Stimulated activated CD8-positive, alpha-beta memory T cell treated with anti-CD3 and anti-CD28 coated beads, Interleukin-15, amount 100 ng/mL, for 24 hours (primary cell): ENCODE measurements at places on chromosomes 6 and 20.

DNA sequence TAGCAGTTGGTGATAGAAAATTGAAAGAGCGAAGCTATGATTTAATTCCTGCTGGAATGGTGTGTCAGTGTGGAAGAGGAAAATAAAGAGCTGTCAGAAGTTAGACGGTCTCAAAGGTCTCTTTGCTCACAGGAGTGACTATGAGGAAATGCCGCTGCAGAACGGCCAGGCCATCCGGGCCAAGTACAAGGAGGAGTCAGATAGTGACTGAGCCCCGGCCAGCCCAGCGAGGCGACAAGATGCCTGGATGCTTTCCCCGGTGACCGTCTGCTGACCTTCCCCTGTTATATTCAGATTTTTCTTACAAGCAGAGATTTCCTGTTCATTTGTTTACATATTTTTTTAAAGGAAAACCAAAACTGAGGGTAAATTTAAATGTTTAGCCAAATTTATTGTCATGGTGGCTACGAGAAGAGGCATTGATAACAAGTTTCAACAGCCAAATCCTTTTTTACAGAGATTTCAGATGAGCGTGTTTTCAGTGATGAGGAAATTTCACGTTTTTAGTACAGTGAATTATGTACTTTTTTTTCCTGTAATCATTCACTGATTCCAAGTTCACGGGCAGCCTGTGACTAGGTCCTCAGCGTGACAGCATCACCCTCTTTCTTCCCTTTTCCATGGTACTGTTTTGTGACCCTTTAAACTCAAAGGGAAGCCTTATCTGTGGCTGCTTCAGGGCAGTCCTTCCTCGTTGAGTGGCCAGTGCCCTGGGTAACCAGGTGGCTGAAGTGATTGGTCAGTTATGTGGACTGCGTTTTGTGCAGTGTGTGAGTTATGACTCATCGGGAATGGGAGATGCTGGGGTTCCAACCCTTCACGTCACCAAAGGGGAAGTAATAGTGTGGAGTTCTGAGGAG lies 12.6 kb downstream of the DYNLT1 start:
- no peak for DNase-seq

- DNase-seq: no peak
Observed at GRCh38 chr20:62516338-62516737, 40.5 kb upstream of the GATA5 start.

GRCh38 chr6:116279232-116280160 lies at the start of gene TSPYL1:
TSS of gene TSPYL1 (minus strand) at chr6:116279930. CDS start at chr6:116279830, 100 bp downstream.
- DNase-seq: peak; percentile 72

GRCh38 chr6:109687271-109687761 lies 3.7 kb downstream of the AK9 start:
- DNase-seq: no peak

DNA sequence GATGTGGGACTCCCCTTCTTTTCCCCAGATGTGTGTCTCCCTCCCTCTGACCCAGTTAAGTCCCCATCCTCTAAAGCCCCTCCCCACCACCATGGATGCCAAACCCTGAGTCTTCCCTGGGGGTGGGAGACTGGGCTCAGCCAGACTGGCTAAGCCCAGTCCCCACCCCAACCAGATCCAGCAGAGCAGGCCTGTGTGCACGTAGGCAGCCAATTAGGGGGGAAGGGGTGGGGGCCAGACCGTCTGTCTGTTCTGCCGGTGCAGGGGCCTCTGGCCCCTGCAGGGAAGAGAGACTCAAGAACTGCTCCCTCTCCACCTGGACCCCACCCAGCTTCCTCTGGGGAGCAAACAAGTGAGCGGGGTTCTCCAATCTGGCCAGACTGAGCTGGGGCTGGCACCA lies 605 bp downstream of the COX4I2 start:
- DNase-seq: no peak

- no peak for DNase-seq
Observed at GRCh38 chr6:158991017-158991723, 8.8 kb downstream of the RSPH3 start.

DNA sequence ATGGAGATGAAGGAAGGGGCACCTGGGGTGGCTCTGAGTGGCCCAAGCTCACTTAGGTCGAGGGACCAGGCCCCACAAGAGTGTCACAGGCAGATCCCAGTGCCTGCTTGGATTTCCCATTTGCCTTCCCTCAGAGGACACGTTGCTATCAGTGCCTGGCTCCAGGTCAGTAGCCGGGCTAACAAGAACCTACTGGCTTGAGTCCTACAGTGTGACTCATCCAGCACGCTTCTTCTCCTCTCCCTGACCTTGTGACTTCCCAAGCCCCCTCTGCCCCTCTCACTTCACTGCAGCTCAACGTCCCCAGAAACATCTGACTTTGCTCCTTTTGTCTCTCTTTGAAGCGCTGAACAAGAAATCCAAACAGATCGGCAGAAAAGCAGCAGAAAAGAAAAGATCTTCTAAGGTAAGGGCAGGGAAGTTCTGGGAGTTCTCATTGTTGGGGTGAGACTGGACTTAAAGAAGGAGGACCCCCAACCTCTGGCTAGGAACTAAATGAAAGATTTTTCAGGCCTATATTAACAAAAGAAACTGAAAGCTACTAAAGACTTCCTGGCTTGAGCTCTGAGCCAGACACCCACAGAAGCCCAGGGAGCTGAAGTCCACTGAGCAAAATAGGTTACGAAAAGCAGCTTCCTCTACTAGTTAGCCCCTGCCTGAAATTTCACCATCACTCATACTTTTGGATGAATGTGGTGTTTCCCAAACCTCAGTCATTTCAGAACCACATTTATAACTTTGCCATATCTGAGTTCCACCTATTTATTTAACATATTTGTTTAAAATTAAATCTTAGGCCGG lies 21.5 kb downstream of the ASIP start:
- DNase-seq: no peak

DNA sequence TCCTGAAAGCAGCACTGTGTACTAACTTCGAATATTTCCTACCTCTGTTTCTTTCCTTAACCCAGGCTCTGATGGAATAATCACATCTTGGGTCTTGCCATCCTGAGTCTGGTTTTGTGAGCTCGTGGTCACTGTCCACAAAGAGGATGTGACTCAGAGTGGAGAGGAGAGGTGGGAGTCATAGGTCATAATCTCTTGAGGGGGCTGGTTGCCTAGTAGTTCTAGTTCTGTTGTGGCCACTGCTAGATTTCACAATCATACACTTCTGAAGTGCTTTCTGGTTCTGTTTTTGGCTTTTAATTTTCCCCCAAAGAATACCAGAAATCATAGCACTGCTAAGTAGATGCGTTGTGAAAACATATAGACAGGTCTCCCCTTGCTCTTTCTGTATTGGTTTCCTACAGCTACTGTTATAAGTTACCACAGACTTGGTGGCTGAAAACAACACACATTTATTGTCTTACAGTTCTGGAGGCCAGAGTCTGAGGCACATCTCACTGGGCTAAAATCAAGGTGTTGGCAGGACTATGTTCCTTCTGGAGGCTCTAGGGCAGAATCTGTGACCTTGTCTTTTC lies 102.8 kb downstream of the NRSN1 start:
- DNase-seq: no peak

- no peak for DNase-seq
Observed at GRCh38 chr6:149249370-149250357, 67.8 kb upstream of the TAB2 start.

- no peak for DNase-seq
Observed at GRCh38 chr6:135145063-135145800, 35.9 kb upstream of the MYB start.

DNA sequence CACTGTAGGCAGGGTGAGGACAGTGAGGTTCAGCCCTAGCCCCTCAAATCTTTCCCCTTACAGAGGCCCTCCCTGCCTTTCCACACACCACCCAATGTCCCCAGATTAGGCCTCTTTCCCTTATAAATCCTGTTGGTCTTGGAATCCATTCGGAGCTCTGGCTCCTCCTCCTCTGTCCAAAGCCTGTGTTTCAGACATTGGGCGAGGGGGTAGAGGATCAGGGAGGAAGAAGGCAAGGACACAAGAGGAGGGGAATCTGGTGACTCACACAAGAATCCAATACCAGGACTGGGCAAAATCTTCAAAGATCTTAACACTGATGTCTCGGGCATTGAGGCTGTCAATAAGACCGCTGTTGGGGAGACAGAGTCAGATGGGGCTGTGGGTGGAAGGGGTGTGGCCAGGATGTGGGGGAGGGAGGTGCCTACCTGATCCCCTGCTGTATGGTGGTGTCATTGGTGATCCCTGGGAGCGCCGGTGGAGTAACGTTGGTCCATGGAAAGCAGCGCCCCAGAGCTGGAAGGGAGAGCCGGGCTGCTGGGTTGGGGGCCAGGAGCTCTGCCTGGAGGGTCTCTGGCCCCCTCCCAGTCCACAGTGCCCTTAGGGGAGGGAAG lies 7.6 kb downstream of the SLC44A4 start:
- no peak for DNase-seq

- DNase-seq: no peak
Observed at GRCh38 chr6:17021539-17021889, 80.3 kb upstream of the STMND1 start.

GRCh38 chr20:20085071-20085470 lies 32.7 kb downstream of the CFAP61 start:
- DNase-seq: no peak

DNA sequence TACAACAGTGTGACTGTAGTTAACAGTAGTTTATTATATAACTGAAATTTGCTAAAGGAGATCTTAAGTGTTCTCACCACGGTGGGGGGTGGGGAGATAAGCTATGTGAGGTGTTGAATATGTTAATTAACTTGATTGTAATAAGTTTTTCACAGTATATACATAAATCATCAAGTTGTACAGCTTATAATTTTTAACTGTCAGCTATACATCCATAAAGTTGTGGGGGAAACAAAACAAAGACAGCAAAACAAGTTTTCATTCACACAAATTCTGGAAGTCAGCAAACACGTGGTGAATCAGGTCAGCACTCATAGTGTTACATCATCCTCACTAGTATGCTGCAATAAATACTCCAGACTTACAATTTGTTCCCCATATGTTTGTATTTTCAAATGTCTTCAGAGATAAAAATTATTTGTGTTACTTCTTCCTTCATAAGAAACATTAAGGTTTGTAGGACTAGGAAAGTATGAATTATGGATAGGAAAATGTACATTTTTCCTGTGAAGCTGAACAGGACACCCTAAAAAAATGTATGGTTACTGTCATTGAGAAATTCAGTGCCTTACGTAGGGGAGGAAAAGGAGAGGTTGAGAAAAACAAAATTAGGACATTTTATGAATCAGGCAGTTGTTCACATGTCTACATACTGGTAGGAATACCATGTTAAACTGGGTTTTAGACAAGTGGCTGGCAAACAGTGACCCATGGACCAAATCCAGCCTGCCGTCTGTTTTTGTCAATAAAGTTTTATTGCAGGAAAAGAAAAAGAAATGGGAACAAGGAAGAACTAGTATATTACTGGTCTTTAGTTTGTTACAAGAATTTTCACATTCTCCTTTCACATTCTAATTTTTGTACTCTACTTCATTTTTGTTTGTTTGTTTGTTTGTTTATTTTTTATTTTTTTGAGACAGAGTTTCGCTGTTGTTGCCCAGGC lies 6.0 kb downstream of the SUMO4 start:
- no peak for DNase-seq

GRCh38 chr6:2828629-2829028 lies 13.0 kb downstream of the SERPINB1 start:
- no peak for DNase-seq

GRCh38 chr6:109079981-109080380 lies 14.7 kb downstream of the SESN1 start:
- no peak for DNase-seq

GRCh38 chr6:33679761-33680160 lies 31.7 kb downstream of the UQCC2 start:
- DNase-seq: no peak

- DNase-seq: no peak
Observed at GRCh38 chr20:1844325-1845162, 50.7 kb upstream of the SIRPA start.

- DNase-seq: no peak
Observed at GRCh38 chr6:34852406-34853085, 35.3 kb downstream of the TAF11 start.

DNA sequence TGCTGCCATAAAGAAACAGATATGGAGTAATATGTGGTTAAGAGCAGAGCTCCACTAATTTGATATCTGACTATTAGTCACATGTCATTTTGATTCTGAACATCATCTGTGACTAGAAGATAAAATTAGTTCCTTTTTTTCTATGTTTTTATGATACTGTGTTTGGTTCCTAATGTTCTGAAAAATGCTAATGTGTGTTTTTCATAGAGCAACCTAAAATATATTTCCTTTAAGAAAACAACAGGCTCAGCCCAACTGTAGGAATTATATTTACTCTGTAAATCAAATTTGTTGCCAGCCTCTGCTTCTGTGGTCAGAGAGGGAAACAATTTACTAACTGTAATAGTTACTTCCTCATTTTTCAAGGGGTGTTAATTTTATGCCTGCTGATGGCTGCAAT lies 33.3 kb upstream of the TXLNB start:
- no peak for DNase-seq

DNA sequence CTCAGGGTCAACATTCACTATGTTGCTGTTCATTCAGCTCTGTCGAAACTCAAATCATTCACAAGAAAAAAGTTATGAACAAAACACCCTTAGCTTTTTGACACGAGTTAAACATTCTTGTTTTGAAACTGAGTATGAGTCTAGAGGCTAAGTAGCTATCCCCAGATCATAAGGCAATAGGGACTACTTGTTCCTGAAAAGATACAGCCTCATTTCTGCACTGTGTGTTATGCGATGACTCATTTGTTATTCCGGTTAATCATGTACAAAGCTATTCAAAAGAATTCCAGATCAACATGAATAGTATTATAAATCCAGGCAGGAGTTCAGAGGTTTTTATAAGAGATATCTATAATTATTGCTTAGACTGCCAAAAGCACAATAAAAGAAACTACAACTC lies 908.0 kb downstream of the QKI start:
- no peak for DNase-seq

GRCh38 chr6:75849329-75850025 lies 100.4 kb downstream of the MYO6 start:
- no peak for DNase-seq

GRCh38 chr6:169145991-169146501 lies 107.6 kb downstream of the THBS2 start:
- DNase-seq: no peak

GRCh38 chr6:125940247-125941041 lies 16.1 kb upstream of the HINT3 start:
- DNase-seq: no peak

- no peak for DNase-seq
Observed at GRCh38 chr6:129342243-129342642, 367.7 kb downstream of the ARHGAP18 start.

DNA sequence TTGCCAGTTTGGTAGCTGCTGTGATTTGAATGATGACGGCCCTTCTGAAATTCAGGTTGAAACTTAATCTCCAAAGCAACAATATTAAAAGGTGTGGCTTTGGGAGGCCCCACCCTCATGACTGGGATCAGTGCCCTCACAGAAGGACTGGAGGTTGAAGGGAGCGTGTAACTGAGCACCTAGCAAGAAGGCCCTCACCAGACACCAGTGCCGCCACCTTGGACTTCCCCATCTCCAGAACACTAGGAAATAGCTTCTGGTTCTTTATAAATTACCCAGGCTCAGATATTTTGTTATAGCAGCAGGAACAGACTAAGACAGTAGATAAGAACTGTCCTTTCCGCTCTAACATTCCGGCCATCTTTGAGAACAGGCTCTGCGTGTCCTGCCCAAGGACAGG lies 243.1 kb downstream of the DLL1 start:
- DNase-seq: no peak
